ENCODE measurements at places on chromosomes 3 and 15.

DNA sequence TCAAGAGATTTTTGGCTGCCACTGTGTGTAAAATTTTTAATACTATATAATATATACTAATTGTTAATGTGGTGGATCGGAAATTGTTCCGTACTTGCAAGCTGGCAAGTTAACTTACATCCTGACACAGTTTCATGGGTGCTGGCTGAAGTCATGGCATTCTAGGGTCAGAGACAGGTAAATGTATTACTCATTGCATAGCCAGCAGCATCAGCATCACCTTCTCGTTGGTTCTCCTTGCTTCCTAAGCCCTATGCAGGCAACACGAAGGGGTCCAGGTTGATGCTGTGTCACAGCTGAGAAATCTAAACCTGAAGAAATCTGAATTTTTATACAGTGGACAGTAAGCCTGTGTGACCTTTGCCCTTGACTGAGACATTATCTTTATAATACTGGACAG is 162.7 kb downstream of the KLHL25 start:
- DNase-seq = no peak

DNA sequence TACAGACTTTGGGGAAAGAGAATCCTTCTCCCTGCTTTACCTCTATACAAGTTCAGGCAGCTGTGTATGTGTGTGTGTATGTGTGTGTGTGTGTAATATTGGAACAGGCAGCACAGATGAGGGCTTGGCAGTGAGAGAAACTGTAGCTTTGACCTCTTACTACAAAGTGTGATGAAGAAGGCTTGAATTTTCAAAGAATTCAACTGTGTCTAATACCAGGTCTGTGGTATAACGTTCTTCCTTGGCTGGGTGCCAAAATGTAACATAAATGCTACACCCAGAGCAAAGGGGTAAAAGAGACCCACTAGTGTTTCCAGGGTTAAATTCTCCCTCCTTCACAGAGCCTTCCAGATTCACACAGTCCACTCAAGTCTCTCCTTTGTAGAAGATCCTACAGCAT is 51.1 kb downstream of the CHST2 start:
- DNase-seq = no peak

- no peak for DNase-seq
Measured at GRCh38 chr15:84690342-84690741, 25.6 kb downstream of the SEC11A start.

DNA sequence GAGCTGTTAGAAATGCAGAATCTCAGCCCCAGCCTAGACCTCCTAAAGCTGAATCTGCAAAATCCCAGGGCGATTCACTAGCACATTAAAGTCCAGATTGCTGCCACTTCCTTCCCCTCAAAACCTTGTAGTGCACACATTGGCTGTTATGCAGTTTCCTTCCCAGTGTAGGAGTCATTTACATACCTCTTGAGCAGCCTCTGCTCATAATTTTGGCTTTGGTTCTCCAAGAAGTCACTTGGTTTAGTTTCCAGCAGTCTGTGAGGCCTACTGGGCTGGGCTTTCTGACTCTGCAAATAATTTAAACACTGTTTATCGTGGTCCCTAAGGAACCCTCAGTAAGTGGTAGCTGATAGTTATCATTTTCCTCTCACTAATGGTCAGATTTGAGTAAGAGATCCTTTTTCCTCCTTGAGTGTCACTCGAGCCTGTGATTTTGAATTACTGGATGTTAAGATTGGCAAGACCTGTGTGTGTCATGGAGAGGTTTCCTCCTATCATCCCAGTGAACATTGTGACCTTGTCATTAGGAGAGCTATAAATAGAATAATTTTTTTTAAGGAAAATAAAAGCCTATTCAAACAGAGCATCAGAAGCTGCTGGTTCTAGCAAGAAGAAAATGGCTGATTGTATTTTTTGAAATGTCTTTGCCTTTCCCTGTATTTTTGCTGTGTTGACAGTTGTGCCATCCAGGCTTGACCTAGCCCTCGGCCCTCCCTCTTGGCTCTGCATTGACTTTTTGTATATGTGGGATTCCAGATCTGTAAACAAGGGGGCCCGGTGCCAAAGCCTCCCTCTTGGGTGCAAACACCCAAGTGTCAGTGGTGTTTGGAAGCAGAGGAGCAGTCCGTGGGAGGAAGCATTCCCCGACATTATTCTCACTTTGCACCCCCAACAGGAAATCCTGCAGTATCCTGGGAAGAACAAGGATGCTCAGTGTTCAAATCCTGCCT is 134.8 kb upstream of the ANKRD28 start:
- DNase-seq = no peak

DNA sequence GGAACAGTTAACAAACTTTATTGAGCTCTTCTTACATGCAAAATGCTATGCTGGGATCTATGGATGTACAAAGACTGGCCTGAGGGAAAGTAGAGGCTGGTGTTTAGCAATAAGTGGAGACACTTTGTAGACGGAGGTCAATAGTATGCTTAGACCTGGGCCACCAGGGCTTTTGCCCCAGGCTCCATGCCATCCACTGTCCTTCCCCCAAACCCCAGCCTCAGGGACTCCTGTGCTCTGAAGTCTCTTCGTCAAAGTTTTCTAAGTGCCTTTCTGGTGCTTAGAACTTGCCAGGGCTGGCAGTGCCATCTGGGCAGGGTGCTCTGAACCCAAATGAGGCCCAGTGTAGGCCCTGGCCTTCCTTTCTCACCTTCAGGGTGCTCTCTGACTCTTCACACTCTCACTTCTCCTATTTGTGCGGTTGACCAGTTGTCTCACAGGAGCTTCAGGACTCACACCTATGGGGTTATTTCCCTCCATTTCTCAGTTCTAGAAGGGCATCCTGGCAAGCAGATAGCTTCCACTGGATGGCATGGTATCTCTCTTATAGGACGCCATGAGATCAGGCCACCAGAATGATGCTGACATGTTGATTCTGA is 21.8 kb upstream of the KCNAB1 start:
- DNase-seq = no peak

GRCh38 chr15:60907233-60907947 is 321.7 kb downstream of the RORA start:
- no peak for DNase-seq

- DNase-seq = no peak
Measured at GRCh38 chr3:55521064-55521737, 34.1 kb upstream of the WNT5A start.

DNA sequence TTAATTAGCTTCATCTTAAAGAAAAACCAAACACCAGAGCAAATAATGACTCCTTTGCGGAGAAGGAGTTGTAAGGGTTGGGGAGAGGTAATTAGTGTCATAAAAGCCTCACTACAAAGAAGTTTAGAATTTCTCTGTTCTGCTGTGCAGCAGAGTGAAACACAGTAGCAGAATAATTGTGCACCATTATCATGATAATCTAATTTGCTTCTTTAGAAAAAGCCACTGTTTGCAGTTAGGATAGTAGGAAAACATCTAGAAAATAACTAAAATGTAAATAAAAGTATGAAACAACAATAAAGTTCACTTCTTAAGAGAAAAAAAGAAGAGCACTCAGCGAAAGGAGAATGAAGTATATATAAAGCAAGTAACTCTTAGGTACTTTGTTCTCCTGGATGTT is 5.5 kb downstream of the SHOX2 start:
- DNase-seq = no peak

- DNase-seq = no peak
Measured at GRCh38 chr3:61768284-61769037, 207.1 kb downstream of the PTPRG start.

DNA sequence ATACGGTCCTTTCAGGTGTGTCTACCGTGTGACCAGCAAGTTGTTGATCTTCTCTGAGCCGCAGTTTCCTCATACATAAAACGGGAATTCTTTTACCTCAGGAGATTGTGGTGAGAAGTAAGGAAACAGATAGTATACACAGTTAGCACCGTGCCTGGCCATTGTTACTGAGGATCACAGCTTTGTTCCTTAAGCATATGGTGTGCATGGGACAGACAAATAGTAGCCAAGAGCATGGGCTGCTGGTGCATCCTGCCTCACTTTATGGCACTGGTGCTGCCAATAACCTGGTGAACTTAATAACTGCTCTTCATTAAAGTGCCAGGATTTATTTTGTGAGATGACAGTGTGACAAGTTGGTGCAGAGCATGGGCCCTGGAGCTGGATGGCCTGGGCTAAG is 86.3 kb downstream of the PDCD6IP start:
- DNase-seq = no peak

- DNase-seq = peak; percentile 64
Measured at GRCh38 chr3:173584838-173585831, 187.6 kb downstream of the NLGN1 start.

GRCh38 chr3:170560717-170561382 is 25.0 kb downstream of the SLC7A14 start:
- no peak for DNase-seq

DNA sequence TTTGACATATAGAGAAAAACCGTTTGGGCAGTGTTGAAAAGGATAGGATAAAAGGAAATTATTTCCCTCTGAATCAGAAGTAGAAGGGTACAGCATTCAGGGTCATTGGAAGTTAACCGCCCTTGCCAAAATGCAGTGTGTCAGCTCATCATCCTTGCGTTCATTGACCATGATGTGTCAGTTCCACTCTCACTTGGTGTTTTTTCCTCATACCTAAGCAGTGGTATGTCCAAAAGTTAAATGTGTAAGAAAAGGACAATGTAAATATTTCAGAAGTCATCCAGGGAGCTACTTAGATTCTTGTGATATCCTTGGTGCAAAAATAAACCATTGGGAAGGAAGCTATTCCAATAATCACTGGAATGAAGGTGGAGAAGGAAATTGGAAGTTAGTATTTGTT is 50.7 kb downstream of the MAP6D1 start:
- no peak for DNase-seq

DNA sequence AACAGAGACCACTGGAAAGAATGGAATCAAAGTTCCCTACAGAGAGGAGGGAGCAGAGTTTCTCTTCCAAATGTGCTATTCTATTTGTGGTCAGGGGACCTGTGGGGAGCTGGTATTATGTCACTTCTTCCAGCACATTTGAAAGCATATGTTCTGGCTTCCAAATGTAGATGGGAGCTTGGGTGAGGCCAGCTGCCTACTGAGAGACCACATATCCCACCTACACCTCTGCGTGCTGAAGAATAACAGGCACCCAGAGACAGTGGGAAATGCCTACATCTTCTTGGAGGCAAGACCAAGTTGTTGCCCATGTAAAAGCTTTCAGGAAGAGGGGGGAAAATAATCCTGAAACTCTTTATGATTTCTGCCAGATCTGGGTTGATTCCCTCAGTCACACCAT is 286.8 kb upstream of the UMPS start:
- DNase-seq = no peak

GRCh38 chr3:66797889-66798560 is 200.1 kb upstream of the KBTBD8 start:
- DNase-seq = no peak

DNA sequence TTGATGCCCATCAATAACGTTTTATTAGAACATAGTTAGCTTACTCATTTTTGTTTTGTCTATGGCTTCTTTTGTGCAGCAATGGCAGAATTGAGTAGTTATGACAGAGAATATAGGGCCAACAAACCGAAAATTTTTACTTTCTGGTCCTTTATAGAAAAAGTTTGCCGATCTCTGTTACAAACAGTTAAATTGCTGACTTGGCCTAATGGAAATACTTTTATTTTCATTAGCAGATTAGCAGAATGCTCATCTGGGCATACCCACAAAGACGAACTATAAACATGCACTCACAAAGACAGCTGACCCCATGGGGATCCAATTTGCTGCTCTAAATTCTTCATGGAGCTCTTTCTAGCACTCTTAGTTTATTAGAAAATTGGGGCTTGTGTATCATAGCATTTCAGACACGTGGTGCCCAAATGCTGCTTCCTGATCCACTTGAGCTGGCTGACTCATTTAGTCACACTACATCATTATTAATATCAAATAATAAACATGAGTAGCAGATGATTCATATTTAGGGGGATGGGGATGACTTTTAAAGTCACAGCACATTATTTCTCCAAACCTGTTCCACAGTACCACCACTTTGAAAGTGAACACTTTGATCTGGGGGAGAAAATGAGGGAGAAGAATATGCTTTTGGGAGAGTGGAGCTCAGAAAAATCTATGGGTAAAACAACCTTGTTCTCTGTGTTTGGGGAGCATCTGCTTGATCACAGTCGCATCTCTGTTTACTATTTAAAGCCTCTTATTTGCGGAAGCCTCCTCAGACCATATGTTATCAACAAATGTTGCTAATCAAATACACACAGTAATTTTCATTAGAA is 228.1 kb upstream of the FEZF2 start:
- DNase-seq = peak; percentile 35

DNA sequence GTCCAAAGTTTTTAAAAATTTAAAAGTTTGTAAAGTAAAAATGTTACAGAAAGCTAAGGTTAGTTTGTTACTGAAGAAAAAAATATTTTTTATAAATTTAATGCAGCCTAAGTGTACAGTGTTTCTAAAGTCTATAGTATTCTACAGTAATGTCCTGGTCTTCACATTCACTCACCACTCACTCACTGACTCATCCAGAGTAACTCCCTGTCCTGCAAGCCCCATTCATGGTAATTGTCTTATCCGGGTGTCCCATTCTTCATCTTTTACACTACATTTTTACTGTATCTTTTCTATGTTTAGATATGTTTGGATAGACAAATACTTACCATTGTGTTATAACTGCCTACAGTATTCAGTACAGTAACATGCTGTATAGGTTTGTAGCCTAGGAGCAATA is 36.7 kb upstream of the ATP10A start:
- DNase-seq = no peak

GRCh38 chr3:21326704-21327475 is 424.1 kb downstream of the ZNF385D start:
- no peak for DNase-seq

Measured in Calu3 (cell line).